ENCODE measurements at places on chromosomes 2 and 18.

DNA sequence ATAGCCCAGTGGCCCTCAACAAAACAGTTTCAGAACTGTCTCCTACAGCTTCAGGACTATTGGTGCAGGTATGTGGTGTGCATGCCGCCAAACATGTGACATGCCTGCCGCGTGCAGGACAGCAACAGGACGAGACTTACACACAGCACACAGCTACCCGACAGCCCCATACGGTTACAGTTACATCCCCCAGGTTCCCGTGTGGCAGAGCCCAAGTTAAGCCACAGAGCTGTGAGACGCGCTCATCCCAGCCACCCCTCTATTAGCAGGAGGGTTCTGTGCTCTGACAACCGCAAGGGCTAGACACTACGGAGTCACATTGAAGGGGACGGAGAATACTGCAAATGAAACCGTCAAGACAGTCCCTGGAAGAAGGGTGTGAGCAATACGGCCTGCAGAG is 16.4 kb upstream of the TUBB6 start:
- DNase-seq: no peak

- DNase-seq: no peak
Observed at GRCh38 chr18:23725827-23726661, 36.8 kb downstream of the LAMA3 start.

DNA sequence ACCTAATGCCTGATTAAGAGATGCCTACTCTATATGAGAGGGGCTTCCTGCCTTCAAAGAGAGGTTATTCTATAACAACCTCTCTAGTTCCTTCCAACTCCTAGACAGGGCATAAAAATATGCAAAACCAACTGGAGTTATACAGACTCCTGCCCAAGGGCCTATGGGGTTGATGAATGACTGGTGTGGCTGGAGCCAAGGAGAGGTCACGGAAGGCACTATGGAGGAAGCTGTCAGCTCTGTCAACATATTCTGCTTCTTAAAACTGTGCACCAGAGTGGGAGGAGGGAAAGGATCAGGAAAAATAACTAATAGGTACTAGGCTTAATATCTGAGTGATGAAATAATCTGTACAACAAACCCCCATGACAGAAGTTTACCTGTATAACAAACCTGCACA is 120.9 kb upstream of the CDC42EP3 start:
- no peak for DNase-seq

DNA sequence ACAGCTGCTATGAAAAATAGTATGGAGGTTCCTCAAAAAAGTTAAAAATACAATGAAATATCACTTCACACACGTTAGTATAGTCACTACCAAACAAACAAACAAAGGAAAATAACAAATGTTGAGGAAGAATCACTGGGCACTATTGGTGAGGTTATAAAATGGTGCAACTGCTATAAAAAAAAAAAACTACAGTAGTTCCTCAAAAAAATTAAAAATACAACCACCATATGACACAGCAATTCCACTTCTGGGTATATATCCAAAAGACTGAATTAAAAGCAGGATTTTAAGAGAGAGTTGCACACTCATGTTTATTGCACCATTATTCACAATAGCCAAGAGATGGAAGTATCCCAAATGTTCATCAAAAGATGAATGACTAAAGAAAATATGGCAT is 80.9 kb upstream of the POU3F3 start:
- no peak for DNase-seq

- DNase-seq: no peak
Observed at GRCh38 chr2:31555967-31556706, 24.6 kb downstream of the SRD5A2 start.

GRCh38 chr2:25537526-25537925 is 135.9 kb downstream of the DTNB start:
- DNase-seq: no peak

- no peak for DNase-seq
Observed at GRCh38 chr2:217731805-217732204, 271.0 kb downstream of the TNS1 start.

GRCh38 chr2:200767111-200767885 is 44.4 kb upstream of the BZW1 start:
- DNase-seq: no peak

Measured in NCI-H446 (cell line).